AG04450 (cell line): ENCODE measurements at places on chromosomes 4 and X. TPM values are rescaled to one million over a fixed set of nuclear protein-coding genes. Genes with fewer than 3 reads are reported as not detected.

The PJA1 gene
- polyA plus RNA-seq = 25.7 and 30.7 TPM in 2 replicates

The TMPRSS11A gene
- not detected in 2 replicates for polyA plus RNA-seq

The ARAP2 gene
- 0.11 TPM in 2 replicates for polyA plus RNA-seq

The SLC9B1 gene
- polyA plus RNA-seq = 0.32 and 0.35 TPM in 2 replicates

The SYNPO2 gene
- 4.8 and 5.1 TPM in 2 replicates for polyA plus RNA-seq
